ENCODE measurements at places on chromosomes 4 and X.

- DNase-seq, result no peak
Observed at GRCh38 chr4:92064574-92064973, 239.2 kb upstream of the GRID2 start.

DNA sequence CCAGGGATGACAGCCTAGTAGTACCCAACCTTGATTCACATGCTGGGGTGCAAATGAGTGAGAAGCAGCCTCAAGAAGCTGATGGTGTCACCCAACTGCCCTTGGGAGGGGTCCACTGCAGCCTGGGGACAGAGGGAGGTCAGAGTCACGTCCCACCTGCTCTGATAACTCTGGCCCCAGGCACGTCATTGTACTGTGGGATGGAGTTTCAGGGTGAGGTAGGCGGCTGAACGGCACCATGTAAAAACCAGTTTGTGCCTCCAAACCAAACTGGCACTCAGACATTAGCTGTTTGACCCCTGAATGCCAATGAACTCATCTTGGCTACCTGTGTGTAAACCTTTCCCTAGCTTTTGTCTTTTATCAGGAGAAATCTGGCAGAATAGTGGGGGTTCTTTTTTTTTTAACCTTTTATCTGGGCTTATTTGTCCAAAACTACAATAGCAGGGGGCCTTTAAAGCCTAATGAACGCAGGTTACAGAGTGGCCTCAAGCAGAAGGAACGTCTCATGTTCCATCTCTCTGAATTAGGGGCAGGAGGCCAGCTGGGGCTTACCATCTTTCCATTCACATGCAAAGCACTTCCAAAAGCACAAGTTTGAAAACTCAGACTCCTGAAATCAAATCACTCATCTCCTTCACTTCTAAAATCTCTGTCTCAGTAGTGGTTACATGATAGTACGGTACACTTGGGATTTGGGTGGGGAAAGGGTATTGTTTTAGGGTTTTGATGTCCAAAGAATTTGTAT, 89.4 kb downstream of the IRF2 start:
- no peak for DNase-seq

DNA sequence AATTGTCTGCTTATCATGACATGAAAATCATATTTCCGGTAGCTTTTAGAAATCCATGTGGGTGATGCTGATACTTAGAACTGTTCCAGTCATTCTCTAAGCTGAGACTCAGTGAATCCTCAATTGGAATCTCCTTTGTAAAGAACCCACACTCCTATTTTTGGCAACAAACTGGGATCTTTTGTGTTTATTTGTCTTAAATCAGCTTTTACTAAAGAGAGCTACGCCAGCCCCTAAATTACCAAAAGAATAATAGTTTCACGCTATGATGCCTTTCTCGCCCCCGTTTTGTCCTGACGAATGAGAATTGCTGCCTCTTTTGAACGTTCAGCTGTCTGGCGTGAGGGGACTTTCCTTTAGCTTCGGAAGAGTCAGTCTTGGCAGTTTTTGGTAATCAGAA, 195.9 kb downstream of the SHOX start:
- no peak for DNase-seq

DNA sequence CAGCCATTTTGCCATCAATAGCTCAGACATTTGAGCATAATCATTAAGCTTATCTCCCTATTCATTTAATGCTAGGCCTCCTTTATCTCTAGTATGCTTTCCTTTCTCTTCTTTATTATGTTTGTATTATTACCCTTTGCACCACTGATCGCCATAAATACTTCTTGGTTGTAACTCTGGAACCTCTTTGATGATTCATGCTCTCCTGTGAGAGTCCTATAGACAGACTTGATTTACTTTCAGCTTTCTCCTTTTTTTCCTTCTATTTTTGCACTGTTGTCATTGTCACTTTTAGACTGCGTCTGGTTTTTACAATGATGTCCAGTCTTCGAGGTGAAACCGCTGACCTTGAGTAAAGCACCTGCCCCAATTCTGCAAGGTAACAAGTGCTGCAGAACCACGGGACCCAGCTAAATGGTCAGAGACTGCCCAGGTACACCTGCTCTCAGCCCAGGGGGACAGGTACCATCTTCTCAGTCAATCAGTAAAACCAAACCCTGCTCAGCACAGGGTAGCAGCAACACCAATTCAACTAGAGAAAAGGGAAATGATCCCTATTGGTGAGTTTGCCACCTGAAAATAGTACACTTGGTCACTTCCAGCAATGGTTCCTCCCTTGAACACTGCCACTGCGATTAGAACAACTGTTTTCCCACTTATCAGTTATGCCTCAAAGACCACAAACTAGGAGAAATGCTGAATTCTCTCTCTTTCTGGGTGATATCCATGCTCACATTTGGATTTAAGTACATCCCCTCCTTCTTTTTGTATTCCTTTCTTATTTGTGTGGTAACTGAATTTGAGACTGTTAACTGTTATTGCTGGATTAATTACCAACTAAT, 125.1 kb downstream of the MAML3 start:
- no peak for DNase-seq

DNA sequence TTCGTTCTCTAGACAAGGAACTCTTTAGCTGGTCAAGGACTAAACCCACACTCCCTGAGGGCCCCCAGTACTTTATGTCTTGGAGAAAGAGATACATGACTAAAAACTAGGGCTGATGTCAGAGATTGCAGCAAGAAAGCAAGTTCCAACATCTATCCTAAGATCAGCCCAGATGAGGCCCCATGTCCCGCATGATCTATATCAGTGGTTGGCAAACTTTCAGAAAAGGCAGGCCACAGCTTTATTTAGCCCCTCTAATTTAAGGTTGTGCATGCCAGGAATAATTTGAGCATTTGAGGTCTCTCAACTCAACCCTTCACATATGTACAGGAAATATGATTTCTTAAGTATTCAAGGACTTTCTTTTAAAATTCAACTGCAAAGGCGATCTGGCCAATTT, 44.1 kb upstream of the FRMD7 start:
- no peak for DNase-seq

DNA sequence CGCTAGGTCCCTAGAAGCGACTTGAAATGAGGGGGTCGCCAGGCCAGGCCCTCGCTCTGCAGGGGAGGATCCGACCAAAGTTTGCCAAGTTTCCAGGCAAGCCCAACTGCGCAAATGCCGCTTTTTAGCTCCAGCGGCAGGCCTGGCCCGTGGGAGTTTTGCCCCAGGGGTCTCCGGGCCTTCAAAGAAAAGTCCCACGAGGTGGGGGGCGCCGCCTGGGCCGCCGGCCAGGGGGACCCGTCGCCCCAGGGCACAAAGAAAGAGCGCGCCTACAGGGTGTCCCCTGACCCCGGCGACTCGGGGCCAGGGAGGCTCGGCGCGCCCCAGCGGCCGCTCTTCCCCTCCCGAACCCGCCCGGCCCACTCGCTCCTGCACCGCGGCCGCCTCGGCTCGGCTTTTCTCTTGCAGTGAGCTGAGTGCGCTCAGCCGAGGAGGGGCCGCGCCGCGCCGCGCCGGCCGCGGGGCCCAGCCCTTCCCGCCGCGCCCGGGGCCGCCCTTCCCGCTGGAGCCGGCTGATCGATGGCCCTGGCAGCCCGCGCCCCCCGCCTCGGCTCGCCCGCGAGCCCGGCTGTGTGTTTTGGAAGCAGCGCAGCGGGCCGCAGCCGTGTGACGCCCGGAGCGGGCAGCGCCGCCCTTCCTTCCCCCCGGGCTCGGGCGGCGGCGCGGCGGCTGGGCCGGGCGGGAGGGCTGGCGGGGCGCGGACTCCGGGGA, 754 bp upstream of the KLF3 start:
- DNase-seq, result no peak

DNA sequence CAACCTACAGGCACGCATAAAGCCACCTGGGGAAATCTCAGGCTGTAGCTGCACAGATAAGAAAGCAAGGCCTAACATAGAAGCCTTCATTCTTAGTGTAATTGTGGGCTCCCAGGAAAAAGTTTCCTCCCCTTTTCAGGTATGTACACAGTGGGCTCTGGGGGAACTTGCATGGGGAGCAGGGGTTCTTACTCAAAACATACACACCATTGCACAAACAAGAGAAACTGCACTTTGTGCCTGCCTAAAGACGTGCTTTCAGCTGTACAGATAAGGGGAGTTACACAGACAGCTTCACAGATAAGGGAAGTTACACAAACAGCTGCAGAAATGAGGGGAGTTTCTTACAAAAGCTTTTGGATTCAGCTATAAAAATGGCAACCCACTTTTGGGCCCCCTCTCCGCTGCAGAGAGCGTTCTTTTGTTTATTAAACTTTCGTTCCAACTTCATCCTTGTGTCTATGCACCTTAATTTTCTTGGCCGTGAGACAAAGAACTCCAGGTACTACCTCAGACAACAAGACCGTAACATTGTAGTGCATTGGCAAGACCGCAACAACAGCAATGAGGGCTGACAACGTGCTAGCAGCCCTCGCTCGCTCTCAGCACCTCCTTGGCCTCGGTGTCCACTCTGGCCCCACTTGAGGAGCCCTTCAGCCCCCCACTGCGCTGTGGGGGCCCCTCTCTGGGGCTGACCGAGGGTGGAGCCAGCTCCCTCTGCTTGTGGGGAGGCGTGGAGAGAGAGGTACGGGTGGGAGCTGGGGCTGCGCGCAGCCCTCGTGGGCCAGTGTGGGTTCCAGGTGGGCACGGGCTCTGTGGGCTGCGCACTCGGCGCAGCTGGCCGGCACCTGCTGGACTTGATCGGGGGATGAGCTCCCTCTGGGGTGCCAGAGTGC, 317.5 kb downstream of the RAPGEF2 start:
- no peak for DNase-seq

GRCh38 chr4:138097912-138098600, 144.1 kb downstream of the SLC7A11 start:
- no peak for DNase-seq

DNA sequence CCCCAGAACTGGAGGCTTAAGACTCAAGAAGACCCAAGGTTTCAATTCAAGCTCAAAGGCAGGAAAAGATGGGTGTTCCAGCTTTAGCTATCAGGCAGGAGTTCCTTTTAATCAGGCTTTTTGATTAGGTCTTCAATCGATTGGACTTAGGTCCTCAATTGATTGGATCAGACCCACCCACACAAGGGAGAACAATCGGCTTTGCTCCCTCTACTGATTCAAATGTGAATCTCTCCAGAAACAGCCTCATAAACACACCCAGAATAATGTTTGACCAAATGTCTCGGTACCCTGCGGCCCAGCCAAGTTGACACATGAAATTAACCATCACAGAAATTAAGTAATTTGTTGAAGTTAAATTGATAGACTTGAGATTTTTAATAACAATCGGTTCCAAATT, 917.1 kb upstream of the FTHL17 start:
- no peak for DNase-seq

- DNase-seq, result no peak
Observed at GRCh38 chr4:121950680-121951520, 960 bp downstream of the TRPC3 start.

DNA sequence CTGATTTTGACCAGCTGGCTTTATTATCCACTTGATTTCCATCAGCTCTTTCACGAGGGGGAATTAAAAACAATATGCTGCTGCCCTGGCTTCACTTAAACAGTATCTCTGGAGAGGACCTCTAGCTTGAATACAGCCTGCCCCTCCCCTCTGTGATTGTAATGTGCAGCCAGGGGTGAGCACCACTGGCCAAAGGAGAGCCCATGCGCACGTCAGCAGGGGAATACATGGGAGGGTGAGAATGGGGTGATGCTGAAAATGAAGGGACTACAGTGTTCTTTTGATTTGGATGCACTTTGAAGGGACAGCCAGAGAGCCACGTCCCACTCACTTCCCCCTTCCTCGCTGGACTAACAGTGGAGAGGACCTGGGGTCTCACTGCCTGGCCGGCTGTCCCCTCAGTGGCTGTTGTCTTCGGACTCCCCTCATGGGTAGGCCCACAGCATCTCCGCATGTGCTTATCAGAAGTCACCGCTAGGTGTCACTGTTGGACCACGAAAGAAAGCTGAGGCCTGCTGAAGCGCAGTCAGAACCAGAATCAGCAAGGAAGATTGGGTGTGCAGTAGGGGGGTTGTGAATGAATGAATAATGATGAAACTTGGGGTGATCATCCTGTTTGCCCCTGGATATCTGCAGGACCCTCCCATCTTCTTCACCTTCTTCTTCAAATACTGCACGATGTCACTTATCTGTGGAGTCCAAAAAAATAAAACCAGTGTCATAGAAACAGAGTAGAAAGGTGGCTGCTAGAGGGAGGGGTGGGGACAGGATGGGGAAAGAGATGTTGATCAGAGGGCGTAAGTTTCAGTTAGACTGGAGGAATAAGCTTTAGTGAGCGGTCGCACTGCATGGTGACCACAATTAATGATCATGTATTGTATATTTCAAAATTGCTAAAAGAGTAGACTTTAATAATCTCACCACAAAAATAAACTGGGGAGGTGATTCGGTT, 32.8 kb downstream of the CLCN4 start:
- peak; percentile 73 for DNase-seq

GRCh38 chrX:79366873-79367749, at the start of gene ITM2A:
TSS of gene ITM2A (minus strand) at chrX:79367334. CDS start at chrX:79367215, 119 bp downstream.
- peak; percentile 33 for DNase-seq

DNA sequence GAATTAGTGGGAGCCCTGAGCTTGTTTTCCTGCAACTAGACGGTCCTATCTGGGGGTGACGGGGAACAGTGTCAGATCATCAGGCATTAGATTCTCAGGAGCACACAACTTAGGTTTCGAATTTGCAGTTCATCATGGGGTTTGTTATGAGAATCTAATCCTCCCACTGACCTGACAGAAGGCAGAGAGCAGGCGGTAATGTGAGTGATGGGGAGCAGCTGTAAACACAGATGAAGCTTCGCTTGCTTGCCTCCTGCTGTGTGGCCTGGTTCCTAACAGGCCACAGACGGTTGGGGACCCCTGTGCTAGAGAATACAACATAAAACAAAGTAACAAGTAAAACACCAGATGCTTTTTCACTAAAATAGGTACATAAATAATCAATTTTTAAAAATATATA, 86.2 kb upstream of the BLTP1 start:
- DNase-seq, result no peak

GRCh38 chr4:146235654-146236177, 21.4 kb downstream of the REELD1 start:
- no peak for DNase-seq

GRCh38 chrX:131693359-131693758, 149.5 kb downstream of the OR13H1 start:
- no peak for DNase-seq

- no peak for DNase-seq
Observed at GRCh38 chrX:9581771-9582385, 117.0 kb downstream of the TBL1X start.

- no peak for DNase-seq
Observed at GRCh38 chrX:47191806-47192401, 1.7 kb upstream of the UBA1 start.

GRCh38 chrX:47366041-47366722, 4.2 kb upstream of the ZNF157 start:
- peak; percentile 69 for DNase-seq

DNA sequence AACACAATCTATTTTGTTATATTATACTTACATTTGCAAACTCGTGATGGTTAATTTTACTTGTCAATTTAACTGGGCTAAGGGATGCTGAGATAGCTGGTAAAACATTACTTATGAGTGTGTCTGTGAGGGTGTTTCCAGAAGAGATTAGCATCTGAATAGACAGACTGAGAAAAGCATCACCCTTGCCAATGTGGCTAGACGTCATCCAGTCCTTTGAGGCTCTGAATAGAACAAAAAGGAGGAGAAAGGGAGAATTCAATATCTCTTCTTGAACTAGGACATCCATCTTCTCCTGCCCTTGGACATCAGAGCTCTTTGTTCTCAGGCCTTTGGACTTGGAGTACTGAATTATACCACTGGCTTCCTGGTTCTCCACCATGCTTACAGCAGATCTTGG, 154.6 kb downstream of the EPHA5 start:
- peak; percentile 7 for DNase-seq
